Osteocyte (in vitro differentiated cells): ENCODE measurements at places on chromosomes 1 and 21. TPM values are rescaled to one million over a fixed set of nuclear protein-coding genes. Genes with fewer than 3 reads are reported as not detected.

The C1orf21 gene
- total RNA-seq, result 31.8 and 39.6 TPM in 2 replicates

The FLG2 gene
- total RNA-seq, result not detected in 2 replicates

The OVAAL gene
- total RNA-seq, result not detected in 2 replicates

The LCE1C gene
- total RNA-seq, result not detected in 2 replicates

The BTBD19 gene
- 39.1 and 51.2 TPM in 2 replicates for total RNA-seq

DNA sequence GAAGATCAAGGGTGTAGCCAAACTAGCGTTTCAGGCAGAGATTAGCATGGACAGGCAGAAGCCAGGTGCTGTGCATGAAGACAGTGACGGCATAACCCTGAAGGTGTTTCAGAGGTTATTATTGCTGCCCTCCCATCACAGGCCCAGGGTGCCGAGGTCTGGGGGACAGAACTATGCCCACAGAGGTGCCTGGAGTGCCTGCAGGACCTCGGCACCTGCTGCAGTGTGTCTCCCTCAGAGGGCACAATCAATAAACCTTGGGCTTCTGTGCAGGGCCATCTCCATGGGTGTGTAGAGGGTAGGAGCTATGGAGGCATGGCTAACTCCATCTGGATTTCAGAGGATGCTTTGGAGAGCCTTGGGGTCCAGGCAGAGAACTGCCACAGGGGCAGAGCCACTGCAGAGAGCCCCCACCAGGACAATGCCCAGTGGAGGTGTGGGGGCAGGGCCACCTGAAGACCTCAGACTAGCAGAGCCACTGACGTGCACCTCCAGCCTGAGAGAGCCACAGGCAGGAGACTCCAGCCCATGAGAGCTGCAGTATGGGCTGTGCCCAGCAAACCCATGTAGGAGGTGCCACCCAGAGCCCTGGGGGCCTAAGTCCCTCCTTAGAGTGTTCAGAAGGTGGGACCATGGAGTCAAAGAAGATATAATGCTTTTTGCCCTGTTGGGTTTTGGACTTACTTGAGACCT is 5.7 kb upstream of the ABCG1 start:
- DNase-seq, result no peak

- DNase-seq, result no peak
Measured at GRCh38 chr1:228440761-228441500, 24.3 kb upstream of the TRIM17 start.

DNA sequence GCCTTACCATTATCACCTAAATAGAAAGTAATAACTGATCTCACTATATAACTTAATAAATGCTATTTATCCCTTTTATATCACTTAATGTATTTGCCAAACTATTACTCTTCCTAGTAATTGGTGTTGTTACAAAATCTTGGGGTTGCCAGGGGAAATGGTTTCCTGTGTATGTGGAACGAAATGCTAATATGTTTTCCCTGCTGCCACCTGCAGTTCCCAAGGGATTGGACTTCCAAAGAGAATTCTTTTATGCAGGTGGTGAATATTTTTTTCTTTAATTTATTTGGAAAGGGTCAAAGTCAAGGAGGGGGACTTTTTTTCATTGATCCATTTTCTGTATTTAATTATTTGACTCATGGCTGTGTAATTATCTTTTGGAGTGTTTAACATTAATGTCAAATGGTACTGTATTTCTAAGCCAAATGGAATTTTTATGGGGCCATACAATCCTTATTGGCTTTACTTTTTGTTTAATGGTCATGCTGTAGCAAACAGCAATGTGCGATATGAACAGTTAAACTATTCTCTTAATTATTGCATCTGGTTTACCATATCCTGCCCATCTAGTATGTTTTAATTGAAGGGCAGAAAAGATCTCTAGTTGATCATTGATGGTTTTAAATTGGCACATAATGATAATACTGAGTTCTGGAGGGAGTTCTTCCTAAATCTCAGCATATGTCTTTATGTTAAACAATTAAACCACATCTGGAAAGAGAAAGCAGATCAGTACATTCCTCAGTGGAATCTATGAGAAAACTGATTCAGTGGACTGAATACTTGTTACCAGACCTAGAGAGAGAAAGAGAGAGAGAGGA is 486.3 kb downstream of the TTLL7 start:
- DNase-seq, result no peak

DNA sequence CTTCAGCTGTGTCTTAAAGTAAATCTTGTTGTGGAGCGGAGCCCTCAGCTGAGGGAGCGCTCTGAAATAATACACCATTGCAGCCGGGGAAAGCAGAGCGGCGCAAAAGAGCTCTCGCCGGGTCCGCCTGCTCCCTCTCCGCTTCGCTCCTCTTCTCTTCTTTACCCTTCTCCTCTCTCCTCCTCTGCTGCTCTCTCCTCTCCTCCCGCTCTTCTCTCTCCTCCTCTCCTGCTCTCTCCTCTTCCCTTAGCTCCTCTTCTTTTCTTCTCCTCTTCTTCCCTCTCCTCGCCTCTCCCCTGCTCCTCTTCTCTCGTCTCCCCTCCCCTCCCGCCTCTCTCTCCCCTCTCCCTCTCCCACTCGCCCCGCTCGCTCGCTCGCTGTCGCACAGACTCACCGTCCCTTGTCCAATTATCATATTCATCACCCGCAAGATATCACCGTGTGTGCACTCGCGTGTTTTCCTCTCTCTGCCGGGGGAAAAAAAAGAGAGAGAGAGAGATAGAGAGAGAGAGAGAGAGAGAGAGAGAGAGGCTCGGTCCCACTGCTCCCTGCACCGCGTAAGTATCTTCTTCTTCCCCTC is at the start of gene PROX1:
TSS of gene PROX1 (plus strand) at position 47 of the 580 bp plus-strand sequence. CDS start 8,563 bp downstream, outside the sequence.
- DNase-seq, result no peak

DNA sequence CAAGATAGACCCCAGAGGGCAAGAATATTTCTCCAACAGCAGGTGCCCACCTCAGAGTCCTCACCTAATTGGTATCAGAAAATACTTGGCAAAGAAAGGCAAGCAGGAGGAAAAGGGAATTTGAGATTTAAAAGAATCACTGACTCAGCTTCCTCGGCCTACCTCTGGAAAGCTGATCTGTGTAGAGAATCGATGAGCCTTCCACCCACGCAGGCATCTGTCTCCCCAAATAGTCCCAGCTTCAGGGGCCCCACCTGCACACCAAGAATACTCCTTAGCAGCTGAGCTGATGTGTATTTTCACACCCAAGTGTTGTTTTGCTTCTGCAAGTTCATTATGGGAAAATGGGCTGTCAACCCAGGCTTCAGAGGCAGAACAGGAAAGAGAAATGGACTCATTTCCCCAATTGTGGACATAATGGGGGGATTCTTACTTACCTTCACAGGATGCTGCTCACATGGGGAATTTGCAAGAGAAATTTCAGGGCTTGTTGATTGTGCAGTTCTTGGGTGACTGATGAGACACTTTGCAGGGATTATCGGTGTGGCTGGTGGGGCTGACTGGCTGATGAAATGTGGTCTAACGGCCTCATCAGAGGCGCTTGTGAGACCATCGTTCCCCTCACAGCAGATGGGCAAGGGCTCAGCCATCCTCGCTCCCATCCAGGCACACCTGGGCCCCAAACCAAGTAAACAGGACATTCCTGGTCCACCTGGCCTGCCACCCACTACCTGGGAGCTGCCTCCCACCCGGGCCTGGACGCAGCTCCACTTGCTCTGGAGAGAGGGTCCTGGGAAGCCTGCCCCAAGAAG is 436.3 kb downstream of the PTPRU start:
- peak; percentile 75 for DNase-seq

DNA sequence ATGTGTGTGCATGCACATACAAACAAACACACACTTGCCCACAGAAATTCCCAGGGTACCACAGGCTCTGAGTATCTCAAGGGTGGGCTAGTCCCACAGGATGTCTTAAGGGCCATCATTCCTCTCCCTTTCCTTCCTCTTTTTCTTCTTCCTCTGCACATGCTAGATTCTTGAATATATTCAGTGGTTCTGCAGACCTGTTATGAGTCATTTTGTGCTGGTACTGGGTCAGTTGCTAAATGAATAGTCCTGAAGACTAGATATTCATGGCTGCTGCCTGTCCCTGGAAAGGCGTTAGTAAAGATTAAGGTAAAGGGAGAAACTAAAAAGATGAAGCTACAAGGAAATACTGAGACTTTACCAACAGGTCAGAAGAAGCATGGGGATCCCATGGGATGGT is 256.7 kb upstream of the KIAA0040 start:
- no peak for DNase-seq

DNA sequence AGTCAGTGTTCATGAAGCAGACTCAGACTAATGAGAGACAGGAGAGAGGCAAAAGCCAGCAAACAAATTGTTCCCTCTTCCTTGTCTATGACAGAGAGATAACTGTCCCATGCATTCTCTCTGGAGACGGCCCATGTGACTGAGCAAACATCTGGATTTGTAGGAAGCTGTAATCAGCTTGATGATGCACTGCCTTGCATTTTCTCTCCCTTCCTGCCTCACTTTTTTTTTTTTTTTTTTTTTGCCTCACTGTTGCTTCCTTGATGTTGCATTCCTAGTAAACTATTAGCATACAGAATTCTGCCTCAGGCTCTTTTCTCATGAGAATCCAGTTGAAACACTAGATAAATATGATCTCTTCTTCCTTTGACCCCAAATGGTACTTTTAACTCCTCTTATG is 134.5 kb downstream of the HHIPL2 start:
- no peak for DNase-seq

- no peak for DNase-seq
Measured at GRCh38 chr1:69920426-69920825, 285.0 kb downstream of the LRRC40 start.

- no peak for DNase-seq
Measured at GRCh38 chr1:24175033-24175755, 11.9 kb downstream of the IFNLR1 start.

DNA sequence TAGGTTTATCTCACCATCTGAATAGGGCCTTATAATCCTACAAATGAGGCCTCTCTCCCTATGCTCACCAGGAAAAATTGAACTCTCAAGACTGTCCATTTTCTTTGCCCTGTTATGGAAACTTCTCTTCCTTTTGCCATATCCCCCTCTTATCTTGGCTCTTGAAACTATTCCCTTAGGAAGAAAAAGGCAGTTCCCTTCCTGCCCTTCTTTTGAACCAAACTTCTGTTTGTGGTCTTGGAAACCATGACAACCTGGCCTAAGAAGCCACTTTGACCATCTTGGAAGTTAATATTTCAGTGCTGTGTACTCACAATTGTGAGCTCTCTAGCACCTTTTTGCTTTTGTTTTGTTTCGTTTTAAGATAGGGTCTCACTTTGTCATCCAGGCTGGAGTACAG is 40.0 kb downstream of the ATP2B4 start:
- no peak for DNase-seq
